ENCODE measurements at places on chromosomes 3 and 15. TPM values are rescaled to one million over a fixed set of nuclear protein-coding genes. Genes with fewer than 3 reads are reported as not detected.

Gene VGLL3
- 5.0 TPM for polyA plus RNA-seq

Gene BDH1
- 52.2 TPM for polyA plus RNA-seq

Gene GATM
- 242 TPM for polyA plus RNA-seq

Gene GATA2
- polyA plus RNA-seq, result 32.1 TPM

GRCh38 chr3:48845170-48845569 lies 2.5 kb downstream of the PRKAR2A start:
- no peak for DNase-seq

DNA sequence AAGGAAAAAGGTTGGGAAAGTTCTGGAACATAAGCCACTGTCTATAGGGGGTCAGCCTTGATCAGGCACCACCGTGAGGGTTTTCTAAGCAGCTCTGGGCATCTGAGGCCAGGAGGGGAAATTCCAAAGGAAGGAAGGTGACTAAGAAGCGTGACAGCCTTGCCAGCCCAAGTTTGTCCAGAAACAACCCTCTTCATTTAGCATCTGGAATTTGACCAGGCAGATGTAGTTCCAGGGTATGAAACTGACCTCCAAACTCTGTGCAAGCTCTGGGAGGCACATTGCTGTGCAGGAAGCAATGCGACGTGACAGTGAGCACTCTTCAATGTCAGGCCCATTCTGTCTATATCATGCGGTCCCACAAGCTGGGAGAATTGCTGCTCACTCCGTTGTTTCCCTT lies 85.4 kb upstream of the TPM1 start:
- no peak for DNase-seq

DNA sequence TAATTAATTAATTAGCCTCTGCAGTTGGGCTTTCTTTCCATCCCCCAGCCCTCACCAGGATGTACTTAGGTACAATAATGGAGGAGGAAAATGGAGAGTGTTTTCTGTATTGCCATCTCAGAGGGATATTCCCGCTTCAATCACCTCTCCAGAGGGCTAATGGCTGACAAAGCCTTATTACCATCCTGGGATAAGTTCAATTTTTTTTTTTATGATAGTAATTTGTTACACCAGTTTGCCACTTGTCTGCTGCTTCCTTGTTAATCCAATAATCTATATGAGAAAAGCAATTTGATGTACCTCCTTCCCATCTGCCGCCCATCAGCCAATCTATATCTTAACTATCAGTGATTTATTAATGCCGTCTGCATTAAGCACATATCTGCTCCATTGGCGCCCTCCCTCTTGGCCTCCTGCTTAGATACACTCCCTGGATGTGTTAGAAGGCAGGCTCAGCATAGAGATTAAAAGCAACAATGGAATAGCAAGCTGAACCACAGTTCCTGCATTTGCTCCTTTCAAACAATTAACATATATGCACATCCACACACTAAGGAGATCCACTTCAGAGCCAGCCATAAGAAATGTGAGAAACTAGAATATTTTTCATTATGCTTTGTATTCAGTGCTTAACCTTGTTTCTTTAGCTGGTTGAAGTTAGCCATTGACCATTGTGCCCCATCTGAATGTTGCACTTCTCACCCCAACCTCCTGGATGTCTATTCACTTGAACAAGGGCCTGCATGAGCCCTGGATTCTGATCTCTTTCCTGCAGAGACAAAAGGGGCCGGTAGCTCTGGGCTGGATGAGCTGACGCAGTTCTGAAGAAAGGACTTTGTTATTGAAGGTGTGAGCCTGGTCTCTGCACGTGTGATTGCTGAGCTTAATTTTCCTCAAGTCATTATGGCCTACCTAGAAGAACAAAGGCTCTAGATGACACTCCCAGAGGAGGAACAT lies 237.3 kb upstream of the GAP43 start:
- DNase-seq, result no peak

- no peak for DNase-seq
Observed at GRCh38 chr15:89666184-89666857, 11.1 kb upstream of the KIF7 start.

DNA sequence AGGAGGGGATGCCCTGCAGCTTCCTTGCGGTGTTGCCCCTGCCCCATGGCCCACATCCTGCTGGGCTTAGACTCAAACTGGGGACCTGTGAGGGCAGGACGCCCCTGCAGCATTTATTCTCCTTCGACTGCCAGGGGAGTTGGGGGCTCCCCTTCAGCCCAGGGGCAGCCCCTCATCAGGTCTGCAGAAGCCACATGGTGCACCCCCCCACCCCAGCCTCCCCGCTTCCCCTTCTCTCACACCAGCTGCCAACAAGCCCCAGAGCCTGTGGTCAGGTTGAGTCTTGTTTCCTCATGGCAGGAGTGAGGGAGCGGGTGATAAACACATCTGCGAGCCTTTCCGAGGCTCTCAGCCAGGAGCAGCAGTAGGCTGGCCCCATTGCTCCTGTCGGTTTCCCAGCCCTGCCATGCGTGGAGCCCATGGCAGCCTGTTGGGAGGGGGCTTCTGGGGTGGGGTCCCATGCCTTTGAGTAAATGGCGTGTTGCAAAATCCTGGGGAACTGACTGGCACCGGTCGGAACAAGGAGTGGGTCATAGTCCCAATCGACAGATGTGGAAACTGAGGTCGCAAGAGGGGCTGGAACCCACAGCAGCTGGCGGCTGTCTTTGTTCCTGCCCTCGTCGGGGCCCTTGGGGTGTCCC lies 27.8 kb downstream of the WNT7A start:
- DNase-seq, result no peak

DNA sequence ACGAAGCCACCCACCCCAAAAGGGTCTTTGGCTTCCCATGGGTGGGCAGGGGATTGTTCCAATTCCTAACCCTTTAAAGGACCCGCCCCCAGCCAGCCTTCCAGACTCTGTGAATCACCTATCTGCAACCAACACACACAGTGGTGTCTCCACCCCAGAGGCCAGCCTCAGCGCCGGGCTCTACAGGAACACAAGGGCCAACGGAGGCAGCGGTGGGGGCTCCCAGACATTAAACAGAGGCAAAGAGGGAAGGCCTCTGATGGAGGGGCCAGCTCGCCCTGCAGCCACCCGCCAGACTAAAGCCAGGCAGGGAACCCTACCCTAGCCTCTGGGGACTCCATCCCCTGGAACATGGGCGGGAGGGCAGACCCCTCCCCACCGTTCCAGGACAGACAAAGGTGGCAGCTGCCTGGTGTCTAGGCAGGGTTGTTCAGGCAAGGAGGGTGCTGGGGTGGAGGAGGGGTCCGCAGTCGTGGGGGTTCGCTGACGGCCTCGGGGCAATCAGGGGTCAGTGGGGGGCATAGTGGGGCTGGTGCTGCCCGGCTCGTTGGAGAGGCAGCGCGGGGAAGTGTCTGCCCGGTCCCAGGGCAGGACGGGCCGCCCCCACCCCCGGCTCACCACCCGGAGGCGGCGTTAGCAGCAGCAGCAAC lies 448 bp downstream of the SHISA5 start:
- peak; percentile 3 for DNase-seq

- DNase-seq, result no peak
Observed at GRCh38 chr15:96344706-96345559, 14.4 kb downstream of the NR2F2 start.

- no peak for DNase-seq
Observed at GRCh38 chr15:66145726-66146182, 107.8 kb downstream of the MEGF11 start.

- peak; percentile 12 for DNase-seq
Observed at GRCh38 chr3:101036213-101036618, 43.0 kb upstream of the ABI3BP start.
